ENCODE measurements at places on chromosomes 3 and 15.

DNA sequence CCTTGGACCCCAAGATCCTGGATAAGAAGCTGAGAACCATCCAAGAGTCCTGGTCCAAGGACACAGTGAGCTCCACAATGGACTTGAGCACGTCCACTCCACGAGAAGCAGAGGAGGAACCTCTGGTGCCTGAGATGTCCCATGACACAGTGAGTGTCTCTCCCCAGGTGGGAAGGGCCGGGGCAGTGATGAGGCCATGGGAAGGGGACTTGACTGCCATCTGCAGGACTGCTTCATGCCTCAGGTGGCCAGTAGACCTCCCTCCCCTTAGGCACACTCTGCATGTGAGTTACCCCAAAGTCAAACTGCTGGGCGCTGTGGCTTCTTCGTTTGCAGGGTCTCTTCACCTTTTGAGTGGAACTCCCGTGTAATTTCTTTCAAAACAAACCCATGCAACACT, 59.7 kb downstream of the CCDC33 start:
- no peak for DNase-seq

DNA sequence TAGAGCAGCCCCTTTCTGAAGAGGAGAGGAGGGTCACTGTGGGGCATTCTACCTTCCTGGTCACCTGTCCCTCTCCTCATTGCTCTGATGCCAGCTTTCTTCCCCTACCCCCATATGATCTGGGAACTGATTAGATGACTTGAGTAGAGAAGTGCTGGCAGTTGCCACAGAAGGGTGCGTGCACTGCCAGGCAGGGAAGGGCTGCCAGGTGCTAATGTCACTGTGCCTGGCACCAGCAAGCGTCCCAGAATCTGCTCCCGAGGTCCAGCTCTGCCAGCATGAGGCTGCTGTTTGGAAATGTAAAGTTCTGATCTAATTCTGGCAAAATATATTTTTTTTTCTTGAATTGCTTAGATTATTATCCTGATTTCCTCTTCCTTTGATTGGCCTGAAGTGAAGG, 52.8 kb downstream of the PPM1L start:
- DNase-seq: no peak

GRCh38 chr3:44771424-44772098, 10.0 kb downstream of the KIF15 start:
- DNase-seq: no peak

GRCh38 chr3:161415506-161416231, 44.4 kb upstream of the SPTSSB start:
- DNase-seq: no peak

DNA sequence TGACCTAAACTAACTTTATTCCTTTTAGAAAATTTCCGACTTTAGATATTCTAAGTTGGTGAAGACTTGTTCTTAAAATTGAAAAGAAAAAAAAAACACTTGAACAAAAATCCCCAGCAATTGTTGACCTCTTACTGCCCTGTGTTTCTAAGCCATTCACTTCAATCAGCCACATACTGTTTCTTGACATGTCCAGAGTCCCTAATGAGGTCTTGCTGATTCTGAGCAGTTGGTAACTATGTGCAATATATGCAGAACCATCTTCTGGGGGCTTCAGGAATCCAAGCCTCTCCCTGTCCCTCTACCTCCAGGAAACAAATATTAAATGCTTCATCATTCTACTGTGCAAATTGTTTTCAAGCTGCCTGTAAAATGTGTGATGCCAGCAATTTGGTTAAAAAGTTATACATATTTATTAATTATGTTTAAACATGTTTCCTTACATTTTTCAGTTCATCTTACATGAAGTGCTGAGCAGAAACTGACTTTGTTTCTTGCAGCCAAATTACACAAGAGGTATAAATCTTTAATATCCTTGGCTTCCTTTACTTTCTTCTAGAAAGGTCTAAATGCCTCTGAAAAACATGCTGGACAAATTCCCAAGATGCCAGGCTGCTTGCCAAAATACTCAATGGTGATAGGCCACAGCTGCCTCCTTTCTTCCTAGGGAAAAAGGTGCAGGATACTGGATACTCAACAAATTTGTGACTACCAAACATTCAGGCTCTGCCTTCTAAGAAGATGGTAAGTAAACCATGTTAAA, 19.8 kb upstream of the GYG1 start:
- no peak for DNase-seq

GRCh38 chr15:39695793-39696192, 86.8 kb downstream of the FSIP1 start:
- DNase-seq: no peak

GRCh38 chr3:133494469-133494868, 79.0 kb upstream of the CDV3 start:
- no peak for DNase-seq

DNA sequence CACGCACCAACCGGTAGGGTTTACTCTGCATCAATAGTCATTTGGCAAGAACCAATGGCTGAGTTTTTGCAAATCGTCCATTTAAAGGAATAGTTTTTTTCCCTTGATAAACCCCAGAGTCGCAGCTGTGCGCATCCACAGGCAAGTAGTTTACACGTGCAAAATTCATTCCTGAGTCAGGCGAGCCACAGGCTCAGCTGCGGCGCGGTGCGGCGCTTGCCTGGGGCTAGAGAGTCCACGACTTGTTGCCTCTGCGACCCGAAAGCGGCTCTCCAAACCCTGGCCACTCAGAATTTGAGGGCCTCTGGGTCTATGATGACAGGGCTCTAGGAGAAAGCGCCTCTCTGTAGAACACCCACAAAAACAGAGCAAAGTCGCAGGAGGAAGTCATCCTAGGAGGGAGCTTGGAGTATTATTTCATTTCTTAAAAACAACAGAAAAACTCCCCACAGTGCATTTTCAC, 36.7 kb downstream of the ZIC4 start:
- no peak for DNase-seq

- no peak for DNase-seq
Measured at GRCh38 chr3:190695994-190696393, 166.5 kb downstream of the GMNC start.

- no peak for DNase-seq
Measured at GRCh38 chr3:196192036-196192523, 19.1 kb downstream of the ZDHHC19 start.

DNA sequence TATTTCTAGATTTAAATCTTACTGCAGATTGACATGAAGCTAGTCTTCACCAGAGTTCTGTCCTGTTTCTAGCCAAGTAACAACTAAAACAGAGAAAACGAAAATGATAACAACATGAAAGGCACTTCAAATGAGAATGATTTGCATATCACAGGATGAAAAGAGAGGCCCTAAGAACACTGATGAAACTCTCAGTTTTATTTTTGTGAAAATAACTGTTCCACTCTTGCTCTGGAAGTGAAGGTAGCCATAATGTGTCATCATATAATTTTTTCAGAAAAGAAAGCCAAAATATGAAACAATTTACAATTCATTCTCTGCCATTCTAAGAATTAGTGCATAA, 274.4 kb downstream of the ADAMTSL3 start:
- DNase-seq: no peak

GRCh38 chr3:90091549-90091948, 984.1 kb downstream of the EPHA3 start:
- DNase-seq: peak; percentile 14

GRCh38 chr3:177689869-177690268, 492.6 kb upstream of the TBL1XR1 start:
- DNase-seq: no peak

DNA sequence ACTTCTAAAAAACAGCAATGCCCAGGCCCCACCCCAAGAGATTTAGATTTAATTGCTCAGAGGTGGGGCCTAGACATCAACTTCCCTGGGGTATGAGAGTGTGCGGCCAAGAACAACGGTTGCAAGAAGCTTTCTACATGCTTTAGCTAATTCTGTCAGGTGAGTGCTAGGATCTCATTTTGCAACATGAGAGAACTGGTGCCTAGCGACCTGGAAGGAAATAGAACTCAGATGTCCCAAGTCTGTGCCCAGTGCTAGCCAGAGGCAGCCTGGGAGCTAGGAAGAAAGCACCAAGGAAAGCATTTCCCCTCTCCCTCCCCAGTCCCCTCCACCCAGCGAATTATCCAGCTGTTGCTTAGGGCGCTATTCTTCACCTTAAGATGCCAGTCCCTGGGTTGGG, 22.9 kb upstream of the HRH1 start:
- DNase-seq: no peak

DNA sequence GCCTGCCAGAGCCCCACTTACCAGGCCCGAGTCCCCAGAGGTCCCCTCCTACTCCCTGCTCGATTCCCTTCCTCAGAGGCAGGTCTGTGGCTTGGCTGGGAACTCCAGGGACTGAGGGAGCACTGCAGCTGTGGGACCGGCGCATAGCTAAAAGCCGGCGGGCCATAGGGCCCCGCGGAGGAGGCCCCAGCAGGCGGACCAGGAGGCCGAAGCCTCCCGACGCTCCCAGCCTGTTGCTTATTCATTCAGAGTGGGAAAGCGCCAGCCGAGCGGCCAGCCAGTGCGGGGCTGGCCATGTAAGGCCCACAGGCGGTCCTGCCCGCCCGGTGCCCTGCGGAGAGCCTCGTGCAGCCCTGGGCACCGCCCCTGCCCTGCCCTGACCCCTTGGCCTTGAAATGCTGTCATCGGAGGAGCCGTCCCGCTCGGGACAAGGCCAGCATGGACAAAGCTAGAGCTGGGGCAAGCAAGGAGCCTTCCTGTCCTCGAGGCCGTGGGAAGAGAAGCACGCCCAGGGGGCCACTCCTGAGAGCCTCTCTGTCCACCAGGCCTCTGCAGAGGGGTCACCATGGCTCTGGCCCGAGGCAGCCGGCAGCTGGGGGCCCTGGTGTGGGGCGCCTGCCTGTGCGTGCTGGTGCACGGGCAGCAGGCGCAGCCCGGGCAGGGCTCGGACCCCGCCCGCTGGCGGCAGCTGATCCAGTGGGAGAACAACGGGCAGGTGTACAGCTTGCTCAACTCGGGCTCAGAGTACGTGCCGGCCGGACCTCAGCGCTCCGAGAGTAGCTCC, at the start of gene LOXL1:
Gene LOXL1, plus strand, starts transcription at position 244 of the 784 bp plus-strand sequence. Its CDS starts 322 bp downstream, at position 566.
- peak; percentile 88 for DNase-seq

- peak; percentile 34 for DNase-seq
Measured at GRCh38 chr3:15899388-15899787, 101.6 kb upstream of the ANKRD28 start.

DNA sequence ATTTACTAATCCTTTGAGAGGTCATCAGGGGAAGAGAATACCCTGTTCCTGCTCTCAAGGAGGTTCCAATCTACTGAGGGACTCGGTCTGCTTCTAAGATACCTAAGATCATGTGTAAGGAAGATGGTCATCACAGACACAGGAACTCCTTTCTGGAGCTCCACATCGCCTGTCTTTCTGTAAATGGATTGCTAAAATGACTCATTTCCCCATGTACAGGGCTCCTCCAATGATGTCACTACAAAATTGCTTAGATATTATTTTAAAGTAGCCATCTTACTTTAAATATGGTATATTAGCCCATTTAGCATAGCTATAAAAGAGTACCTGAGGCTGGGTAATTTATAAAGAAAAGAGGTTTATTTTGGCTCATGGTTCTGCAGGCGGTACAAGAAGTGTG, 206.1 kb upstream of the PROK2 start:
- no peak for DNase-seq

- DNase-seq: no peak
Measured at GRCh38 chr3:126077754-126078153, 6.2 kb downstream of the SLC41A3 start.

GRCh38 chr3:23189187-23189586, 13.9 kb upstream of the UBE2E2 start:
- DNase-seq: no peak

GRCh38 chr3:144394032-144394431, 422.4 kb downstream of the DIPK2A start:
- DNase-seq: no peak

DNA sequence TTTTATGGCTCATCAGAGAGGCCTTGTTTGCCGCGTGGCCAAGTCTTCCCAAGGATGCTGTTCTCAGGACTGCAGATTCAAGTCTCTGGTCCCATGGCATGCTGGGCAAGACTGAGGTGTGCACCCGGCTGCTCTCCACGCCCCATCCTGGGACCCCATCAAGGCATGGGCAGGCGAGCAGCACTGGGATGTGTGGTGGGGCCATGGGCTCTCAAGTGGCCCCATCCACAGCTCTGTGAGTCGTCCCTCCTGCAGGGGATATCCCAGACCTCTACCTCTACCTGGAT, 13.1 kb upstream of the GP9 start:
- DNase-seq: no peak

- no peak for DNase-seq
Measured at GRCh38 chr3:100032243-100032642, 82.1 kb downstream of the FILIP1L start.

GRCh38 chr3:73461547-73461946, 163.2 kb downstream of the PDZRN3 start:
- DNase-seq: no peak

- no peak for DNase-seq
Measured at GRCh38 chr3:124514683-124515082, 215.6 kb upstream of the UMPS start.

- no peak for DNase-seq
Measured at GRCh38 chr3:79039192-79039591, 728.6 kb downstream of the ROBO1 start.

- DNase-seq: no peak
Measured at GRCh38 chr3:107981471-107982111, 109.2 kb downstream of the CD47 start.

GRCh38 chr3:122391681-122392446, 7.9 kb downstream of the FAM162A start:
- no peak for DNase-seq

DNA sequence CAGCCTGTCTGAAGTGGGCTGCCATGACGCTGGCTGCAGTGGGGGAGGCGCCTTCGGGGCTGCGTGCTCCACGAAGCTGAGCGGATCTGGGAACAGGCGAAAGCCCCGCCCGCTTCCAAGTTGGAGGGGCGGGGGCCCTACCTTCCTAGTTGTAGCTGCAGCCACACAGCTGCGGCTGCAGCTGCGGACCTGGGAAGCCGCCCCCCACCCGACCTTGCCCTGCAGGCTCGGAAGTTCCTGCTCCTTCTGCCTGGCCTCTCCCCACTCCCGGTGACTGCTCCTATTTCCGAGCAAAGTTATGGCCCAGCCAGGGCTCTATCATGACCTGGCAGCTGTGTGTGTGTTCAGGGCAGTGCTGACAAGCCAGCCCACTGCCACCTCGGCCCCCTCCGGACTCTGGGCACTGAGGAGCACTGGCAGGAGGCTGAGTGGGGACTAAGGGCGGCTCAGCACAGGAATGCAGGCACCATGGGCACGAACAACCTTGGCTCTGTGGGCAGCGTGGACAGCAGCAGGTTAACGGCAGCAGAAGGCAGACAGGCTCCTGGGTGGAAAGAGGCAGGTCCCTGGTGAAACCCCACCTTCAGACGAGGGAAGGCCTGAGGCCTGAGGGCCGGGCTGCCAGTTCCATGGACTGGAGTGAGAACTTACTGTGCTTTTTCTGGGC, 352.4 kb upstream of the TMCO5A start:
- no peak for DNase-seq

Data from HTR-8/SVneo (cell line).